Activated CD4-positive, alpha-beta T cell treated with anti-CD3 and anti-CD28 coated beads, Interleukin-2, amount 50 U/mL, for 16 hours (primary cell): ENCODE measurements at places on chromosomes 12 and 14.

GRCh38 chr12:133129368-133130037 lies 571 bp downstream of the ZNF891 start:
- no peak for DNase-seq

GRCh38 chr14:104254735-104255400 lies 116.5 kb downstream of the KIF26A start:
- DNase-seq, result no peak

GRCh38 chr12:38983117-38983571 lies 77.8 kb upstream of the CPNE8 start:
- DNase-seq, result no peak

DNA sequence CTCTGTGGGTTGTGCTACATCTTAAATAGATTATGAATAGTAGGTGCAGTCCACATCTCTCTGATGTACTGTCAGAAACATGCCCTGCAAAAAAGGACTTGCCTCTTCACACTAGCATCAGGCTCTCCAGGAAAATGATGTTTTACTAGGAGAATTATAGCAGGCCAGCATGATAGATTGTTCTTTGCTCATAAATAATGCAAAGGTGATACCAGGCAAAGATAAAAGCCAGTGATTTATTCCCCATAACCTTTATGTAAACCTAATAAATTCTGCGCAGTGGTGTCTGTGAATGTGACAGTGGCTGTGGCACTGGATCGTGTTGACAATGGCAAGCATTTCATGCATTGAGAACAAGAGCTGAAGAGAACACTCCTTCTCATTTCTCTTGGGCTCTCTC lies 646.5 kb upstream of the SEL1L start:
- no peak for DNase-seq

- peak; percentile 42 for DNase-seq
Observed at GRCh38 chr14:22178333-22178839, 410.6 kb downstream of the DAD1 start.

DNA sequence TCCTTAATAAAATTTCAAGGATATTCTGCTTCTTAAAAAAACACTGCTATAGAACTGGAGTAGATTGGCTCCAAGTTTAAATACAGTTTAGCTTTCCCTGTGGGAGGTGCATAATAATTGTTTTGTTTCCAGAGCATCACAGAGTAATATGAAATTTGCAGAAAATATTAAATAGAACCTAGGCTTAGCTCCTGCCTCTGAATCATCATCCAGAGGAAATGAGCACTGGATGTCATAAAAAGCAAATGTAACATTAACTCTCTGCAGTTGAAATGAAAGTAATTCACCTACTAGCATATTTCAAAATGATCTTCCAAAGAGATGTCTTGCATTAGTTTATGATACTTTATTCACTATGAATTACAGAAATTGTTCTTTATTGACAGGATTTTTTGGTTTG lies 769.8 kb downstream of the C12orf50 start:
- DNase-seq, result no peak
